Body of pancreas (tissue), 4 donors: ENCODE measurements at places on chromosomes 3 and 15. TPM values are rescaled to one million over a fixed set of nuclear protein-coding genes. Genes with fewer than 3 reads are reported as not detected.

DNA sequence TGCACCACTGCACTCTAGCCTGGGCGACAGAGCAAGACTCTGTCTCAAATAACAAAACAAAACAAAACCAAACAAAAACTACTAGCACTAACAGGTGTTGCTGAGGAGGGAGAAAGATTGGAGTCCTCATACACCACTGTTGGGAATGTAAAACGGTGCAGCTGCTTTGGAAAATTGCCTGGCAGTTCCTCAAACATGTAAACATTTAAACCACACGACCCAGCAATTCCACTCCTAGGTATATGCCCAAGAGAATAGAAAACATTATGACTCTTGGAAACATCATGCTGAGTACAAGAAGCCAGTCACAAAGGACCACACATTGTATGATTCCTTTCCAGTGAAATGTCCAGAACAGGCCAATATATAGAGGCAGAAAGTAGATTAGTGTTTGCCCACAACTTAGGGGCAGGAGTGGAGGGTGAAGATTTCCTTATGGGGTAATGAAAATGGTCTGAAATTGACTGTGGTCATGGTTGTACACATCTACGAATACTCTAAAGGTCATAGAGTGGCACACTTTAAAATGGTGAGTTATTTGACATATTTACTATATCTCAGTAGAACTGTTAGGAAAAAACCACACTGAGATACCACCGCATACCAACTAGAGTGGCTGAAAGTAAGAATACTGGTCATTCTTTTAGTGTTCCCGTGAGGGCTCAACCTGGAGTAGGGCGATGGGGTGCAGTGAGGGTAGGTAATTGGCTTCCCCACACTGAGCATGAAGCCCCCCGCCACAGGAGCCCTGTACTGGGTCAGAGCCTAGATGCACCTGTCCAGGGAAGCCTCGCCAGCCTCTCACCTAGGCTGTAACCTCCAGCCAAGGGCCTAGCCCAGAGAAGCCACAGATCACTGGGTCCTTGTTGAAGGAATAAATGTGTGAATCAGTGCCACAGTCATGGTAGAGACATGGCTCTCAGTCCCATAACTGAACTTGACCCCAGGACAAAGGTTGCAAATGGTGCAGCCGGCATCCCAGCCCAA, 131.1 kb downstream of the NUP210 start:
- H3K4me3 ChIP-seq: no peak overlapping the region
- H3K4me1 ChIP-seq: no peaks in the 10 kb centered on the region
- no peaks in the 10 kb centered on the region for H3K36me3 ChIP-seq
- H3K27me3 ChIP-seq: no peaks in the 10 kb centered on the region
- no peak for DNase-seq
- H3K27ac ChIP-seq: no peak overlapping the region

DNA sequence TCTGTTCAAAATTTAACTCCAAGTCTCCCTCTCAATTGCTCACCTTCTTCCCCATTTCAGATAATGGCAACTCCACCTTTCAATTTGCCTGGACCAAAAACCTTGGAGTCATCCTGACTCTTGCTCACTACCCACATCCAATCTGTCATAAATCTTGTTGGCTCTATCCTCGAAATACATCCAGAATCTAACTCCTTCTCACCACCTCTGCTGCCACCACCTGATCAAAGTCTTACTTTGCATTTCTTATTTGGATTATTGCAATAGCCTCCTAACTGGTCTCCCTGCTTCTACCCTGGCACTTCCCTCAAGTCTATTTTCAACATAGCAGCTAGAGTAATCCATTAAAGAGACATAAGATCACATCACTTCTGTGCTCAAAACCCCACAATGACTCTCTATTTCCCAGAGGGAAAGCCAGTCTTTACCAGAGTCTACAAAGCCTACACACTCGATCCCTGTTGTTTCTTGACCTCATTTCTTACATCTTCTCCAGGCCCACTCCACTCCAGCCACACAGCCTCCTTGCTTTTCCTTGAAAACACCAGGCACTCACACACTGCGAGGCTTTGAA, 86.6 kb downstream of the GPR156 start:
- H3K27ac ChIP-seq: no peak overlapping the region
- H3K36me3 ChIP-seq: no peaks in the 10 kb centered on the region
- H3K4me3 ChIP-seq: no peak overlapping the region
- no peak for DNase-seq

GRCh38 chr3:132723024-132723950, 1.1 kb upstream of the NPHP3 start:
- DNase-seq: no peak
- peak overlapping the region; percentile 27 for H3K27ac ChIP-seq
- peaks cover 21% of the 10 kb centered on the region for H3K4me1 ChIP-seq
- peak overlapping the region; percentile 45 for H3K4me3 ChIP-seq
- H3K27me3 ChIP-seq: no peaks in the 10 kb centered on the region
- peaks cover 3% of the 10 kb centered on the region for H3K36me3 ChIP-seq

DNA sequence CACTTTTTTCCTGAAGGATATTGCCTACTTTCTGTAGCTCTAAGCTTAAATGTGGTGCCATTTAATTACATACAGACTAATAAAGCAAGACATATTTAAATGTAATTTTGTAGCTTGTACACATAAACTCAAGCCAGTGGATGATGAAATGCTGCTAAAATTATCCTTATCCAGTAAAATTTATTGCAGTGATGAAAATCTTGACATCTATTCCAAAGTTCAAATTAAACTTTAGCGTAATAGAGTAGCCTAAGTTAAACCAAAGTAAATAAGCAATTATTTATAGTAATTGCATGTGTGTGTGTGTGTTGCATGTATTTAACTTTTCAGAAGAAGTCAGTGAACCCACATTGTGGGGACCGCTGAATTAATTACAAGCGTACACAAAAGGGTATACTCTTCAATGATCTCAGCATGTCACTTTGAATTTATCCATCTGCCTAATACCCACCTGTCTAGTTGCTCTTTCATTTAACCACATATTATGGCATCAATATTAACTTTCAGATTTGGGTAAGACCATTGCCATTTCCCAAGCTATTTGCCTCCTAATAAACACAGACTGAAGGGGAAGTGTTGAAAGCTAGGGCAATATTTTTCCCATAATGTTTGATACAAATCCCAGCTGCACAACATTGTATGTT, 85.0 kb downstream of the MECOM start:
- H3K27ac ChIP-seq: no peak overlapping the region
- peaks cover 22% of the 10 kb centered on the region for H3K4me1 ChIP-seq
- H3K27me3 ChIP-seq: no peaks in the 10 kb centered on the region
- DNase-seq: no peak
- no peak overlapping the region for H3K4me3 ChIP-seq

- peak; percentile 76 for DNase-seq
- no peak overlapping the region for H3K27ac ChIP-seq
- no peaks in the 10 kb centered on the region for H3K36me3 ChIP-seq
- no peaks in the 10 kb centered on the region for H3K4me1 ChIP-seq
- H3K4me3 ChIP-seq: no peak overlapping the region
Observed at GRCh38 chr3:190424478-190425439, 24.9 kb downstream of the TMEM207 start.

- no peak for DNase-seq
- H3K4me1 ChIP-seq: no peaks in the 10 kb centered on the region
- no peaks in the 10 kb centered on the region for H3K27me3 ChIP-seq
- no peak overlapping the region for H3K27ac ChIP-seq
Observed at GRCh38 chr3:1723726-1724125, 374.9 kb upstream of the CNTN4 start.

GRCh38 chr15:36390491-36390890, 188.9 kb upstream of the CDIN1 start:
- H3K4me1 ChIP-seq: no peaks in the 10 kb centered on the region
- H3K4me3 ChIP-seq: no peak overlapping the region
- DNase-seq: no peak

- no peaks in the 10 kb centered on the region for H3K4me1 ChIP-seq
- no peaks in the 10 kb centered on the region for H3K36me3 ChIP-seq
- no peak overlapping the region for H3K27ac ChIP-seq
- no peak overlapping the region for H3K4me3 ChIP-seq
Observed at GRCh38 chr3:7847021-7847420, 654.6 kb upstream of the LMCD1 start.

DNA sequence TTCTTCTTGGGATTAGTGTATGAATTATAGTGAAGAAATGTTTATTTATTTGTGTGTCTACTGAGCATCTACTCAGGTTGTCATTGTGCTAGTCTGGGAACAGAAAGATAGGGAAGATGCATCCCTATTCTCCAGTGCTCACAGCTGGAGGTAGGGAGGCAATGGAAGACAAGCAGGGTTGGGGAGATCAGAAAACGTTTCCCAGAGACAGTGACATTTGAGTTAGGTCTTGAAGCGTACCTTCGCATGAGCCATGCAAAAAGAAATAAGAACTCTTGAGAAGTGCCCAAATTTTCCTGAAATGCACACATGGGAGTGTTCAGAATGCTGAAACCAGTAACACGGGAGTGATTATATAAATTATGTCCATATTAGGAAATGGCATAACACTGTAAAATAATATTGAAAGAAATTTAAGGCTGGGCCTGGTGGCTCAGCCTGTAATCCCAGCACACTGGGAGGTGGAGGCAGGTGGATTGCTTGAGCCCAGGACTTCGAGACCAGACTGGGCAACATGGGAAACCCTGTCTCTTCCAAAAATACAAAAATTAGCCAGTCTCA, 5.3 kb upstream of the CEMIP start:
- H3K27me3 ChIP-seq: peaks cover 5% of the 10 kb centered on the region

DNA sequence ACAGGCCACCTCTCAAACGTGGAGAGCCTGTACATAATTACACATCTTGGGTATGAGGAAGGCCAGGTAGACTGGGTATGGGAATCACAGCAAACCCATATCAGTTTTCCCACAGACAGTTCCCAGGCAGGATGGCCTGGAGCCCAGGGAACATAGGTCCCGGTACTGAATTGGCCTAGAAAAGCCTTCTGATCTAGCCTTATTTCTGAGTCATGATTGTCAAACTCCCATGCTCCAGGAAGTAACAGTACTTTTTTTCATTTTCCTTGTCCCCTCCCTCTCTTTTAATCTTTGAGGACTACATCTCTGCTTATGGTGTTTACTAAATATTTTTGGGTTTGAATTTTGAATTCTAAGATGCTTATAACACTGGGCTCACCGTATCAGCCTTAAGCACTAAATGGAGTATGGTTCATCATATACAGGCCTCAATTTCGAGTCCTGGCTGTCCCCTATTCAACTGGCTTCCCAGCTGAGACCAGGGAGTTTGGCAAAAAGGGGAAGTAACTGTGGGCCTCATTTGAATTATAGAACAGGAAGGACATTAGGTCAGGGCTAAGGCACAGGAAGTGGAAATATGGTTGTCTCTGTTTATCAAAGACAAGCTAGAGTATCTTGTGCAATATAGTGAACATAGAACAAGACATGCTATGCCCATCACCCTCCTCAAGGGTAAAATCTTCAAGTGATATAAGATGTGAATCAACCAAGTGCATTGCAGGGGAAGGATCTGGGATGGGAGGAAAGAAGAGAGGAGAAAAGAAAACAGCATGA, 494.6 kb downstream of the NTRK3 start:
- DNase-seq: no peak
- H3K4me3 ChIP-seq: no peak overlapping the region
- peak overlapping the region; percentile 4 for H3K27ac ChIP-seq
- H3K36me3 ChIP-seq: no peaks in the 10 kb centered on the region
- no peaks in the 10 kb centered on the region for H3K27me3 ChIP-seq

DNA sequence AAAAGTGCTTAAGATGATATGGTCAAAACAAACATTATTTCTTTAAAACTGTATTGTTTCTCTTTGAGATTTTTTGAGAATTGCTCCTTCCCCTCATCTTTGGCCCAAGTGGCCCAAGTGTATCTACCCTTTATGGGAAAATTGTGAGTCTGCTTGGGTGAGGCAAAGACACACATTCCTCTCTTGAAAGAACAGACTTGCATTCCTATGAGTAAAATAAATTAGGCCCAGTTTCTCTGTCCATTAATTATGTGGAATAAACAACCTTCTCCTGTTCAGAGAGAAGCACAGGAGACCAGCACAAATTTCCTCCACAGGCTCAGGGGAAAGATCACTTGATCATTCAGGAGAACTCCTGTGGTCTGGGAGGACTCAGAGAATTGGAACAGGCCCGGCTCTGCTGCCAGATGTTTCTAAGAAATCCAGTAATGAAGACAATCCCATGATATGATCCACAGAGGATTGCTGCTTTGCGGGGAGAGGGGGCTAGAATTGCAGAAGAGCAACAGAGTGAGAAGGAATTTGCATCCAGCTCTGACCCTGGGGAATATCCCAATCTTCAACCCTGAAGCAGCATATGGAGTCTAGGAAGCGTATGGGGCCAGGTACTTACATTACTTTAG, 53.8 kb upstream of the BOC start:
- DNase-seq: peak; percentile 28
- H3K4me3 ChIP-seq: no peak overlapping the region
- no peaks in the 10 kb centered on the region for H3K27me3 ChIP-seq
- no peaks in the 10 kb centered on the region for H3K4me1 ChIP-seq
- H3K36me3 ChIP-seq: no peaks in the 10 kb centered on the region
- H3K27ac ChIP-seq: no peak overlapping the region

DNA sequence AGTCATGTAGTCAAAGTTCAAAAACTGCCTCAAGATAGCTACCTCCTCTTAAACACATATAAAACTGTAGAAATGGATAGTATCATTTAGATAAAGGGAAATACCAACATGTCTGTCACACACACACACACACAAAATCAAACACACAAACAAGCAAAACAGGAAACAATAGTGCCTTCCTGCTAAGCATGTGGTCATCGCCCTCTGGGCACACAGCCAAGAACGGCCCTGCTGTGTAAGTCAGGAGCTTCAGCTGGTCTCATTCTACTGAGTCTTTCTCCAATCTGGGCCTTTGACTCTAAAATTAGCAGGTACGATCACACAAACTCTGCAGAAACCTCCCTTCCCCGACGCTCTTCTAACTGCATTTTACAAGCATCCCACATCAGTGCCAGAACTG, 272.2 kb upstream of the CHRNA7 start:
- H3K27ac ChIP-seq: no peak overlapping the region
- H3K4me3 ChIP-seq: no peak overlapping the region
- DNase-seq: peak; percentile 85
- no peaks in the 10 kb centered on the region for H3K36me3 ChIP-seq

The VPS18 gene
- 10.9 TPM for total RNA-seq

The RARRES1 gene
- total RNA-seq: 3.0 TPM

The HHLA2 gene
- total RNA-seq: not detected

The TERC gene
- 17.8 TPM for total RNA-seq

The SENP8 gene
- 2.1 TPM for total RNA-seq

The CPNE9 gene
- total RNA-seq: not detected

The ITPKA gene
- total RNA-seq: 0.52 TPM

The CTXND1 gene
- 1.0 TPM for total RNA-seq

The COL6A5 gene
- not detected for total RNA-seq
